ENCODE measurements at places on chromosomes 4 and X.

GRCh38 chr4:140595065-140595464 lies 26.3 kb upstream of the UCP1 start:
- DNase-seq, result no peak

- DNase-seq, result no peak
Observed at GRCh38 chr4:130127297-130127696, 1031.3 kb downstream of the C4orf33 start.

GRCh38 chr4:24394041-24394440 lies 190.3 kb downstream of the DHX15 start:
- DNase-seq, result no peak

GRCh38 chr4:86970447-86971354 lies 35.9 kb downstream of the AFF1 start:
- DNase-seq, result no peak

GRCh38 chrX:79336869-79337815 lies 30.0 kb downstream of the ITM2A start:
- DNase-seq, result no peak

- DNase-seq, result no peak
Observed at GRCh38 chrX:72305286-72306084, at the start of gene CITED1. CITED1 (minus strand) TSS chrX:72305914; CDS start chrX:72302869, 3,045 bp downstream.

DNA sequence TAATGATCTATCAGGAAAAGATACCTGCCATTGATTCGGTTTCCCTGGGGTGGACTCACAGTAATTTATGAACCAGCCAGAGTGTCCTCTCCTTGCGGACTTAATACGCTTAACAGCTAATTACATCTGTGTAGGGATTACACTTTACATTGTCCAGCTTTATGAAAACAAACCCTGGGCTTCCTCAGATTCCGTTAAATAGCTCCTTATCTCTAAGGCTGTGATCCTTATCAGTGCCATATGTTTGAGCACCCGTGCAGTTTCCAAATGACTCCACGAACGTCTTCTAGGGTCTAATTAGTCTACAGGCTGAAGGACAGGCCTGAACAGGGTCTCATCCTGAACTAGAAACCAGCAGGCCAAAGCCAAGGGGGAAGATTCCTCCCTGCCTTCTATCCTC lies 56.9 kb downstream of the KDR start:
- DNase-seq, result no peak

GRCh38 chr4:100593935-100594334 lies 76.1 kb upstream of the EMCN start:
- DNase-seq, result no peak

- no peak for DNase-seq
Observed at GRCh38 chr4:7105276-7105675, 37.4 kb upstream of the GRPEL1 start.

GRCh38 chr4:145698507-145698906 lies 18.6 kb downstream of the C4orf51 start:
- DNase-seq, result no peak

DNA sequence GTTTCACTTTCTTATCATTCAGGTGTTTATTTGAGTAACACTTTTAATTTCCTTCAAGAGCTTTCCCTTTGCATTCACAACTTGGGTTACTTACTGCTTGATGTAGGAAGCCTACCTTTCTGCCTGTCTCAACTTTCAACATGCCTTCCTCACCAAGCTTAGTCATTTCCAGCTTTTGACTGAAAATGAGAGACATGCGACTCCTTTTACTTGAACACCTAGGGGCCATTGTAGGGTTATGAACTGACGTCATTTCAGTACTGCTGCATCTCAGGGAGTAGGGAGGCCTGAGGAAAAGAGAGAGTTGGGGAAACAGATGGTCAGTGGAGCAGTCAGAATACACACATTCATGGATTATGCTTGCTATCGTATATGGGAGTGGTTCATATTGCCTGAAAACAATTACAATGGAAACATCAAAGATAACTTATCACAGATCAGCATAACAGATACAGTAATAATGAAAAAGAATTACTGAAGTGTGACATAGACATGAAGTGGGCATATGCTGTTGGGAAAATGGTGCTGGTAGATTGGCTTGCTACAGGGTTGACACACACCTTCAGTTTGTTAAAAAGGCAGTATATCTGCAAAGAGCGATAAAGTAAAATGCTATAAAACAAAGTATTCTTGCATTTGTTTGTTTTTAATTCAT lies 25.7 kb downstream of the USP53 start:
- no peak for DNase-seq

DNA sequence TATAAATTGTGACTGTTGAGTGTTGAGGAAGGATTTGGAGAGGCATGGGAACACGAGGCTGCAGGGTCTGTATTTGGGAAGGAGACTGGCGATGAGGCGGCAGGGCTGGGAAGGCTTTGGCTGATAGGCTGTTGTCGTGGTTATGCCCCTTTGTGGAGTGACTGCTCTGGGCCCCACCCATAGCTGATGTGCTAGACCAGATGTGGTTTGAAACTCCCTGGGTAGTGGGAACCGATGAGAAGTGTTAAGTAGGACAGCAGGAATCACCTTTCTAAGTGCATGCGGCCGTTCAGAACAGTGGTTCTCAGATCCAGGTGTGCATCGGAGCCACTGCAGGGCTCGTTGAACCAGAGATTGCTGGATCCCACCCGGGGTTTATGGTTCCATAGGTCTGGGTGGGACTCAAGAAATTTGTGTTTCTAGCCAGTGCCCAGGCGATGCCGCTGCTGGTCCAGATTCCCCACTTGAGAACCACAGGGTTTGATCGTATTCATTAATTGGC lies 42.3 kb downstream of the TBC1D14 start:
- DNase-seq, result no peak

DNA sequence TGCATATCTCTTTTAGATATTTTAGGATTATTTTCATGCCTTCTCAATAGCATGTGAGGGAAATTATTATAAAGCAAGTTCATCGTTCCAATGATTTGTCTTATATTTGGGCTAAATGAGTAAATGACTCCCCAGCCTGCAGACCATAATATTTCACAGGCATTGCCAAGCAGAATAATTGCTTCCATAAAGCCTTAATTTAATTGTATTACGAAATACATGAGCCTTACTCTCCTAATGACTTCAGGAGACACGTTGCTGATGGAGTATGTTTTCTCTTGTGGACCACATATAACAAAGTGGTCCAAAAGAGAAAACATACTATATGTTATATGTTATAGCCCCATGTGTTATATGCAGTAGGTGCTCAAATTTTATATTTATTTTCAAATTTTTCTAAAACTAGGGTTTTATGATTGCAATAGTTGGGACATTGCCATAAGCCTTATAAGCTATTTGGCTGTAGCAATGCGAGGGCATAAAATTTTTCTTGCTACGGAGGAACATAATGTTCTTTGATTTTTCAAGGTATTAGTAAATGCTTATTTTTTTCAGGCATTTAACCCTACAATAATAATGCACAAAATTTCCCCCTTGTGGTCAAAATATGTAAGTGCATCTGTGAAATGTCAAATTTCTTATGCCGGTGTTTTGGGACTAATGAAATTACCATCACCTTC lies 26.2 kb upstream of the TMPRSS11D start:
- DNase-seq, result no peak

DNA sequence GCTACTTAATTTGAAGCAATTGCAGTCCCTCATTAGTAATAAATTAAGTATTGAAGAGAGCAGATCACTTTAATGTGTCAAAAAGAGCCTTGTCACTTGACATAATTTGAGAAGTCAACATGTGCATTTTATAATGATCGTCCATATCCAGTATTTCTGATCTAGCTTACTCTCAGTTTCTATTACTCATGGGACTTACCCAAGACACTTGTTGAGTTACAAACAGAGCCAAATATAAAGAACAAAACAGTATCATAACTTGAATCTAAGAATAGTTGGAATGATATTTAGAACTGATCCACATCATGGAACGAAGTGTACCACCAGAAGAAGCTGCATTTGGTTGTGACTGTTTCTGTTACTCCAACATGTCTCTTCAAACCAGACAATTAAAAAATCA lies 54.7 kb downstream of the SLITRK4 start:
- DNase-seq, result no peak

- no peak for DNase-seq
Observed at GRCh38 chrX:154734061-154734781, 16.7 kb downstream of the GAB3 start.

DNA sequence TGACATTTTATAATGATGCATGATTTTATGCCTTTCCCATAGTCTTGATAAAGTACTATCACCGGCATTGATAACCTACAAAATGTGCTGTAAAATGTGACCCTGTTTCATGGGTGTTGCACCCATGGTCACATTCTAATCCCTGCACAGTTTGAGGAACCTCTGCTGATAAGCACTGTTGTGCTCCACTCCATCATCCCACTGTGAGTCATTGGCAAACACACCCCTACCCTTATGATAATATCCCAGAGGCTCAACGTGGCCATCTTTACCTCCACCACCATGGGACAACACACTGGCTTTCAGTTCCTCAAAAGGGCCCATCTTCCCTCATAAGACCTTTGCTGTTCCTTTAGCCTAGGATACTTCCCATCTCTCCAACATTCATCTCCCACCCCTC lies 32.0 kb upstream of the SGMS2 start:
- no peak for DNase-seq

DNA sequence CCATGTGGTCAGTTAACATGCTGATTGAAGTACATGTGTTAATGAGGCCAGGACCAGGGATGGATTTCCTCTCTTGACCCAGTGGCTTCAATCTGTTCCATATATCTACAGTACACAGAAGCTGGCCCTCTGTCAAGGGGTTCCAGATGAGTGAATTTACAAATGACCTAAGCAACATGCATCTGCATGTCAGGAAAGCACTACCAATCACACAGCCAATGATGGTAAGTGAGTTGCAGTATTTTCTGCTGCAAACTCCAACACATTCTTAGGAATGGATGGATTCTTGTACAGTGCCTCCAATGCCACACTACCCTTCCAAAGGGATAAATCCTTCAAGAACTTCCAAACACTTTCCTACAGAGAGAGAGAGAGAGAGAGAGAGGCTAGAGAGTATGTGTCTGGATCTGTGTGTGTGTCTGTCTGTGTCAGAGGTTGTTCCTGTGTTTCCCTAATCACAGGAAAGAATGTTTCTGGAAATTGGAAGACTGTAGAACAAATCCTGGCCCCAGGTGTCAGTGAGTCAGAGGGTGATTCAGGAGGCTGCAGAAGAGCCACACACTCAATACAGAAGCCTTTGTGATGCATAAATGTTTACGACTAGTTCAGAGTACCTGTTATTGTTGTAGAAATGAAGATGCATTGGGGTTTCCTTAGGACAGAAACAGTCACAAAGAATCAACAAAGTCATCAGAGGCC lies 107.5 kb downstream of the GUCY2F start:
- DNase-seq, result no peak

GRCh38 chr4:111854494-111855087 lies 290.7 kb upstream of the FAM241A start:
- no peak for DNase-seq

- DNase-seq, result no peak
Observed at GRCh38 chr4:107718351-107718965, 1.6 kb downstream of the PAPSS1 start.

DNA sequence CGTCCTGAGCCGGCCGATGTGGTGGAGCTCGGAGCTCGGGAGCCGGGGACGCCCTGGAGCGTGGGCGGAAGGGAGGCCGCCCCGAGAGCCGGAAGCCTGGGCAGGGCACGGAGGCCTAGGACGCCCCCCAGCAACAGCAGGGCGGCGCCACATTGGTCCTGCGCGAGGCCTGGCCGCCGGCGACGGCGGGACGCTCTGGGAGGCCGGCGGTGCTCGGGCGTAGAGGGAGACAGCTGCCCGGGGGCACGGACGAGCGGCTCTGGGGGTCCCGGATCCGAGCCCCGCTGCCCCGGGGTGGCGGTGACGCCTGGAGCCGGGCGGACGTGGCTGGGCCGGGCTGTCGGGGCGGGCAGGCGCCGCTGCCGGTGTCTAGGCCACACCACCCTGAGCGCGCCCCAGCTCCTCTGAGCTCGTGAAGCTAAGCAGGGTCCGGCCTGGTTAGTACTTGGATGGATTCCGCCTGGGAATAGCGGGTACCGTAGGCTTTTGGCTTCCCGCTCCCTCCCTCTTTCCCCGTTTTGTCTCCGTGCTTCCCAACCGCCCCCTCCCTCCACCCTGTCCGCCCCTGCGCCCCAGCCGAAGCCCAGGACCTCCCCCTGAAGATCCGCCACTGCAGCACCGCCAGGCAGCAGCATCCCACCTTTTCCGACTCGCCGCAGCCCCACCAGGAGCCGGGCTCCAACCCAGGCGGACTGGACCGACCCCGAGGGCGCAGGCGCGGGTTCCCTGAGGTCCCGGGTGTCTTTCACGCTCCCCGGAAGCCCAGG lies 12.1 kb downstream of the FRG2 start:
- no peak for DNase-seq

DNA sequence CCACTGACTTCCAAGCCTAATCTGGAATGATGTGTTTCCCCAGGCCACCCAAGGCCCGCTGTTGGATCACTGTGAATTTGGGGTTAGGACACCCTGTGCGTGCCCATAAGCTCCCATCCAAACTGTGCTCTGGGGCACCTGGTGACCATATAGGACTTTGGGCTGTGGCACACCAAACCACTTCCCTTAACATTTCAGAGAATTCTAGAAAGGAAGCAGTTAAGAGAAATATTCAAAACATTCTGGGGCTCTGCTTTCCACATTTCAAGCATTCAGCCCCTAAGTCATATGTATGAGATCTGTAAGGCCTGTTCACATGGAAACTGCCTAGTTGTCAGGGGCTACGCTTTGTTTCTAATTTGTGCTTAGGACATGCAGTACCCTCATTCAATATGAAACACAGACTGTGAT lies 14.4 kb downstream of the VGLL1 start:
- DNase-seq, result no peak

- no peak for DNase-seq
Observed at GRCh38 chr4:898123-898522, 34.0 kb downstream of the GAK start.

GRCh38 chr4:88752754-88753153 lies 55.1 kb upstream of the NAP1L5 start:
- no peak for DNase-seq

DNA sequence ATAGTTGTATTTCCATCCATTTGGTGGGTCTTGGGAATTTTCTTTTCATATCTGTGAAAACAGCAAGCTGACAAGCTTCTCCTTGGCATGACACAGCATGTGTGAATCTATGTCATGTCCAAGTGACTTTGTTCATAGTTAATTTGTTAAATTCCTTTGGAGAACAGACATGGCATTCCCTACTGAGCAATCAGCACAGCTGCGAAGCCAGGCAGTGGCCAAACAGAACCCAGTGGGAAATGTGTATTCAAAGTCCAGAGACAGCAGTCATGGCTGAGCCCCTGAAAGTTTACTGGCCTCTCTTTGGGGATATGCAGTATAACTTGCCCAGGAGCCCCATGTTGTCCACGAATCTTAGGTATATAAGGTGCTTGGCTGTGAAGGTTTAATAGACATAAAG lies 474.7 kb downstream of the NKX6-1 start:
- no peak for DNase-seq

DNA sequence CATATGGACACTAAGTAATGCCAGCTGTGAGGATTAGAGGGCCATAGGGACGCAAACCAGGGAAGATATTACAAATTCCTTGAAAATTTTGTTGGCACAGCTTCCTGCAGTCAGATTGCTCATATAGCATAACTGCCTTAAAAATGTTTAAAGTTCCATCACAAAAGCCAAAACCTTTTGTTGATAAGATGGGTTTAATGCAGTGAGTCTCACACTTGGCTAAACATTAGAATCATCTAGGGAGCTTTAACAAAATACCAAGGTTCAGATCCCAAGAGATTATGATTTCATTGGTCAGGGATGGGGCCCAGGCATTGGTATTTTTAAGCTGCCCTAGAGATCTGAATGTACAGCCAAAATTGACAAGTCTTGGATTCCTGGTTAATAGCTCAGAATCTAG lies 376.5 kb upstream of the MAD2L1 start:
- no peak for DNase-seq
